ENCODE measurements at places on chromosomes 5 and 9.

DNA sequence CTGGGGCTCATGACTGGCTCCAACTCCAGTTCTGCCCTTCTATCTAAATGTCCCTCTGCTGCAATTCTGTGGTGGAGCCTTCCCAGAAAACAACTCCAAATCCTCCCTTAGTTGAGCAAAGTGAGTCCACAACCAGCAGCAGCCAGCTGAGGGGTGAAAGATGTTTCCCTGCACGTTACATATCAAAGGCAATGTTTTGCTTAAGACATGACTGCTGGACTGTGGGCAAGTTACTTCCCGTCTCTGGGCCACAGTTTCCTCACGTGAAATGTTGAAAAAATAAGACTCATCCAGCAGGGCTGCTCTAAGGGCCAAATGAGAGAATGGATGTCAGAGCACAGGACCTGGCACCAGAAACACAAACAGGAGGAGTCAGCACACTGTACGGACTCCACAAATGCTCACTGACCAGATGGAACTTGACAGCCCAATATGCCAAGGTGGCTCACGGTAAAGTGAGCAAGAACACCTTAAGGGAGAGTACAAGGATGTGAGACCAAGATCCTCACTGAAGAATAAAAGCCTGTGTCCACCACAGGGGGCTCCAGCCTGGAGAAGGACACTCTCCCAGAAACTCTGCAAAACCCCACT, 138.4 kb upstream of the ABCA1 start:
- no peak for DNase-seq

DNA sequence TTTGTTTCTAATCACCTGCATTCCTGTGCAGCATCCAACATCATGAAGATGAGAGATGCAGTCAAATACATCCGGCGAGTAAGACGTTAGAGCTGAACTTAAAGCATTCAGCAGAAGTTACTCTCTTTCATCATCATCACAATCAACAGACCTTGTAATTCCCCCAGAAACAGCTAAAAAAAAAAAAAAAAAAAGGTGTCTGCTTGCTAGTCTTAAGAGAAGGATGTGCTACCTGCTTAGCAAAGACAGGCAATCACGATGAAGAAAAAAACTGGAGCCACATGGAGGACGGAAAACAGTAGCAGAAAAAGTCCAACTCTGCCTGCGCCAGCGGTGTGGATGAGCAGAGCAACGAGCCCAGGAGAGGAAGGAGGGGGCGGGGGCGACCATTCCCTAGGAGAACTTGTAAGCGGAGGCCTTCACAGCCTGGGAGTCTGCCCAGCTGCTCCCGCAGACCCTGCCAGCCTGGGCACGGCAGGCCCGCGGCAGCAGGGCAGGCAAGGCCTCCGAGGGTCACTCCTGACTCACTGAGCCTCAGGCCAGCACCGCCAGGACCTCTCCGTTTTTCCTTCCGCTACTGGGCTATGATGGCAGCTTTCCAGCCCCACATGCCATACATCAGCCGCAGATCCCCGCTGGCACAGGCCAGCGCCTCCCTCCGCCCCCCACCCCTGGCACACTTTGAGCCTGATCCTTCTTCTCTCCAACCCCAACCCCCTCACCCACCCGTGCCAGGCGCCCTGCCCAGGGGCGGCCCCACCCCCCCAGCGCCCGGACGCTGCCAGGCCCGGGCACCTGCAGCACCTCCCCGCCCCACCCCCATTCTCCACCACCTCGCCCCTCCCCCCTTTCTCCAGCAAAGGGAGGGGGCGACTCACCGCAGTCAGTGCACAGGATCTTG, 1.4 kb downstream of the NRG2 start:
- no peak for DNase-seq

- DNase-seq = no peak
Observed at GRCh38 chr9:104776797-104777196, 12.9 kb downstream of the NIPSNAP3B start.

GRCh38 chr5:56676091-56676768, 139.1 kb upstream of the MAP3K1 start:
- DNase-seq = no peak

DNA sequence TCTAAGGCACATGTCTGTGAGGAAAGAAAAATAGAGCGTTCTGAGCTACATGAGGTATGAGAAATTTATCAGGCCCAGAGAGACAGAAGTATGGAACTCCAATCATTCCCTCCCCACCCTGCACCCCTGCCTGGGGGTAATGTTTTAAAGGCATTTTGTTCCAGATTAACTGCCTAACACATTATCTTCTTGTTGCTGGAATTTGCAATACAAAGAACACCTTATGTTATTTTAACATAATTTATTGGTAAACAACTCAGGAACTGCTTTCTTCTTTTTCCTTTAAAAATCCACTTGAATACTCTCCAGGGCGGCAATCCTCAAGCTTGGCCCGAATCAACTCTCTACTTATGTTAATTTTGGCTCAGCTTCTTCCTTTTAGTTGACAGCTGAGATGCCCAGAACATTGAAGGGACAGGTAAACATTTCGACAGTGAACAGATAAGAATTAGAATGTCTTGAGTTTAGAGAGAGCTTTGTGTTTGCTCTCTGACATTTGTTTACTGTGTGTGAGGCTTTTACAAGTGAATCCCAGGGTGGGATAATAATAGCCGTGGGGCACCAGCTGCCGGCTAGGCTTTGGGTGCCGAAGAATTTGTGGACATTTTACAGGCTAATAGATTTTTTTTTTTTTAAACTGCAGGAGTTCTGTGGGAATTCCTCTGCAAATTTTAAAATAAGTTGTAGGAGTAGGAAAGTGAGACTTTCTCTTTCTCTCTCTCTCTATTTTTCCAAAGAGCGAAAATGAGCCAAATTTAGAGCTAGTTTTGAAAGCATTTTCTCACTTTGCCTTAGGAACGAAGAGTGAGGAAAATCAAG, 96.4 kb upstream of the TAF11L2 start:
- no peak for DNase-seq

DNA sequence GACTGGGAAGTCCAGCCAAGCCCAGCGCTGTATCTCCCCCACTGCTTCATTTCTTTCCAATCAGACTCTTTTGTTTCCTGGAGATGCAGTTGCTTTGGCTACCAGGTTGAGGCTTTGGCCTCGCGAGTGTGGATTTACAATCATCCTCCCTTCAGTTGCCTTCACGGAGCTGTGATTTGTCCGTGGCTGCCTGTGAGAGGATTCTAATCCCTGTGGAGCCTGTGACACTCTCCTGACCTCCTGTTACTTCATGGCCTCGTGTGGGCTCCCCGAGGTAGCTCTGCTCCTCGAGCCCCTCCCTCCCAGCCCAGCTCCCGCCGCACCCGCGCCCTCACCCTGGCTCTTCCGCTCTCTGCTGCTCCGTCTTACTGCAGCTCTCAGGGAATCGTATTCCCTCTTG, 107.2 kb upstream of the STC2 start:
- no peak for DNase-seq

- DNase-seq = no peak
Observed at GRCh38 chr5:53425687-53426511, 54.5 kb upstream of the FST start.

- no peak for DNase-seq
Observed at GRCh38 chr5:2805080-2805479, 53.6 kb upstream of the IRX2 start.

DNA sequence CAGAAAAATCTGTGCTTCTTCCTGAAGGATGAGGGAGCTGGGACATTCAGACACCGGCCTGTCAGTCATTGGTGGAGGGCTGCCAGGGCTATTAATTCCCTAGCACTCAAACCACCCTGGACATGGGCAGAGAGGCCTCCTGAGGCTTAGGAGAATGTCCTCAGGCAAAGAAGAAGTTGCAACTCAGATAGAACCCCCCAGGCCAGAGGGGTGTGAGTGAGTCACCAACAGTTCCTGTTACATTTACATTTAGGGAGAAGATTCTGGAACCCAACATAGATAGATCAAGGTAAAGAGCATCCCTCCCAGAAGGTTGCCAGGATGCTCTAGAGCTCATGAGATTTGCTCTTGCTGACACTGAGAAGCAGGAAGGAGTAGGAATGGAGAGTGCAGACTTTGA, 29.2 kb upstream of the SYK start:
- DNase-seq = no peak

DNA sequence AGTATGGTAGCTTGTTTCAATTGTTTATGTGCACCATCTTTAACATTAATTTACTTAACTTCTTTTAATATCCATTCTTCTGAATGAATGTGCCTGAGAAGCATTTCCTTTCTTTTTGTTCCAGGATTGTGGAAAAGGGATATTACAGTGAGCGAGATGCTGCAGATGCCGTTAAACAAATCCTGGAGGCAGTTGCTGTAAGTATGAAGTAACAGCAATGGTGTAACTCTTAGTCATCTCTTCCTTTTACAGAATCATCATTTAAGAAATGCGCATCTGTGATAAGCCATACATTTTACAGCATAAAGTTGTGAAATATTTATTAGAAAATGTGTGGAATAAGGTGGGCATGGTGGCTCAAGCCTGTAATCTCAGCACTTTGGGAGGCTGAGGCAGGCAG, 117.7 kb downstream of the STARD4 start:
- no peak for DNase-seq

DNA sequence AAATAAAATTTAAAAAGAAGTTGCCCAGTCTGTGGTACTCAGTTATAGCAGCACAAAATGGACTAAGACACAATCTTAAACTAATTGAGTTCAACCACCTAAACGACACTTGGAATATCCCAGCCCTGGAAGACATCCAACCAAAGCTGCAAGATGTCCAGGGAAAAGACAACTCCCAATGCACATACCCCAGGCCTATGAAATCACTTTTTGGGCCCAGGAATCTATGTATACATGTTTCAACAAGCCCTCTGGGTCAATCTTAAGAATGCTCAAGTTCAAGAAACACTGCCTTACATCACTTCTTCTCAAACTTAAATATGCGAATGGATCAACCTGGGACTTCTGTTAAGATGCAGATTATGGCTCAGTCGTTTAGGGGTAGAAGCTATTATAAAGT, 148.6 kb downstream of the ELAVL2 start:
- no peak for DNase-seq

GRCh38 chr9:124066783-124067577, 55.4 kb downstream of the LHX2 start:
- no peak for DNase-seq

DNA sequence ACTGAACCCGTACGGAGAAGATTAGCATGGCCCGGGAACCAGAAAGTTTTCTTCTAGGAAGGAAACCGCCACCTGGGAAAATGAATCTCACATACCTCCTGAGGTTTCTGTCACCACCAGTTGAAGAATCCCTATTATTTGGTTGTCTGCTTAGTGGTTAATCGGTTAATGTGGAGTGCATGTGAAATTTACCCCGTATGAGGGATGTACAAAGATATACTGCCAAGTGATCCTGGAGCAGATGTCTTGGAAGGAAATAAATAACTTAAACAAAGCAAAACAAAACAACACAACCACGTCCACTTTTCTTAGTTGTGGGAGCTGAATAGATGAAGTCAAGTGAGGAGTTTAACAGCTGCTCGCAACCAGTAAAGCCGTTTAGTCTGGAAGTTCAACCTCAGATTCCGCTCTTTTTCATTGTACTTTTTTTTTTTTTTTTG, 3.8 kb downstream of the DMRT2 start:
- DNase-seq = no peak

DNA sequence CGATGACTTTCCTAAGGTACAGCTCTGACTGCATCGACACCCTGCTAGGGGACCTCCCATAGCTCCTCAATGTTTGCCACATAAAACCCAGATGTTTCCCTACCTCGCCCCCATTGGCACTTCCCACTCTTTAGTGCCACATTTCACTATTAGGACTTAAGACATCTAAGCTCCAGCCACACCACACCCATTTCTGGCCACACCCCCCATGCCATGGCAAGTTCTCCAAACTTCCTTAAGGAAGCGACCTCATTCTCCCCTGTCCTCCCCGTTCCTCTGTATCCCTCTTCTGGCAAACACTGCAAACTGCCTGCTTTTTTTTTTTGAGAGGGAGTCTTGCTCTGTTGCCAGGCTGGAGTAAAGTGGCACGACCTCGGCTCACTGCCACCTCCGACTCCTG, 62.9 kb downstream of the USP20 start:
- no peak for DNase-seq

DNA sequence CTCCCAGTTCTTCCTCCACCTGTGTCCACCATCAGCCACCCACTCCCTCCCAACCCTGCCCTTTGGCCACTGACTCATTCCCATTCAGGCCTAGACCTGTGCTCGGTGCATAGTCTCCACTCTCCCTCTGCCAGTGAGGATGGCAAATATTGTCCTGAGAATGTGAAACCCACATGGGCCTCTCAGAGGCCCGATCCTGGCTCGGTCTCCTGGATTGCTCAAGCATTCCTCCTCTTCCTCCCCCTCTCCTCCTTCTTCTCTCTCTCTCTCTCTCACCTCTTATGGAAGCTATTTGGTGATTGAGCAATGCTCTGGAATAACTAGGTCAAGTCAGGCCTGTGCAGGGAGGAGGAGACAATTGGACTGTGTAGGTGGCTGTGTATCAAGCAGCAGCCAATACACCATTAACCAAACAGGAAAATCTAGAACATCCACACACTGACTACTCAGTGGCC, 99.9 kb downstream of the KLF4 start:
- DNase-seq = no peak

- DNase-seq = no peak
Observed at GRCh38 chr9:131238402-131239021, 37.8 kb downstream of the FAM78A start.

DNA sequence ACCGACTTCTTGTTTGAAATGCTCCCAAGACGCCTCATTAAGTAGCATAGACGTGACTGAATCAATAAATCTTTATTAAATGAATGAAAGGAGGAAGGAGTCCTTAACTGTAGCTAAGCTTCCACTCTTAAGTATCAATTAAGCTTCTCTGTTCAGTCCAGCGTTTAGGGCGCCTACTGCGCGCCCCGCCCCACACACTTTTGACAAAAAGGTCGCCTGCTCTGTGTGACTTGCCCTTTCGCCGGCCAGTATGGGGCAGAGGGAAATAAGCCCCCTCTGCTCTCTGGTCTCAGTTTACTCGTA, 662 bp upstream of the DOLPP1 start:
- no peak for DNase-seq

GRCh38 chr5:116577064-116577788, 2.6 kb upstream of the SEMA6A start:
- no peak for DNase-seq

DNA sequence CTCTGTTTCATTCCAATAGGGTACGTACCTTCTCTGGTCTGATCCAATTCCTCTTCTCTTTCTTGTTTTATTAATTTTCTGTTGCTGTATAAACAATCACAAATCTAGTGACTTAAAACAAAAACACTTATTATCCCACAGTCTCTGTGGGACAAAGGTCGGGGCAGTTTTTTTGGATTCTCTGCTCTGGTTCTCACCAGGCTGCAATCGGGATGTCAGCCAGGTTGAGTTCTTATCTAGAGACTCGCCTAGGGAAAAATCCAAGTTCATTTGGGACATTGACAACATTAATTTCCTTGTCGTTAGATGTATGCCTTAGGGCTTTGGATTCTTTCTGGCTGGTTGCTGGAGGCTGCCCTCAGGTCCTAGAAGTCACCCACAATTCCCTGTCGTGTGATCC, 430.5 kb upstream of the RORB start:
- DNase-seq = no peak

- no peak for DNase-seq
Observed at GRCh38 chr9:15717290-15717967, 164.6 kb downstream of the CCDC171 start.

DNA sequence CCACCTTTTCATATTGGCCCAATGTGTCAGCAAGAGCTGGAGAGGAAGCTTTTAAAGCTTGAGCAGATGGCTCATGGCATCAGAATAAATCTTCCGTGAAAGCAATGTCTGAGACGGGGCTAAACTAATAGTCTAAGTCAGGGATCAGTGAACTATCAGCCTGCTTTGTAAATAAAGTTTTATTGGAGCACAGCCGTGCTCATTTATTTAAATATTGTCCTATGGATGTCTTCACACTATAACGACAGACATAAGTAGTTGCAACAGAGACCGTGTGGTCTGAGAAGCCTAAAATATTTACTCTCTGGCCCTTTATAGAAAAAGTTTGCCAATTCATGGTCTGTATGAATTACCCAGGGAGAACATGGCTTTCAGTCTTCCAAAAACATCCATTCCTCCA, 85.6 kb upstream of the SLC44A1 start:
- DNase-seq = no peak

Data from activated CD4-positive, alpha-beta T cell treated with anti-CD3 and anti-CD28 coated beads for 4 hours (primary cell).